ENCODE measurements at places on chromosomes 2 and 18. TPM values are rescaled to one million over a fixed set of nuclear protein-coding genes. Genes with fewer than 3 reads are reported as not detected.

DNA sequence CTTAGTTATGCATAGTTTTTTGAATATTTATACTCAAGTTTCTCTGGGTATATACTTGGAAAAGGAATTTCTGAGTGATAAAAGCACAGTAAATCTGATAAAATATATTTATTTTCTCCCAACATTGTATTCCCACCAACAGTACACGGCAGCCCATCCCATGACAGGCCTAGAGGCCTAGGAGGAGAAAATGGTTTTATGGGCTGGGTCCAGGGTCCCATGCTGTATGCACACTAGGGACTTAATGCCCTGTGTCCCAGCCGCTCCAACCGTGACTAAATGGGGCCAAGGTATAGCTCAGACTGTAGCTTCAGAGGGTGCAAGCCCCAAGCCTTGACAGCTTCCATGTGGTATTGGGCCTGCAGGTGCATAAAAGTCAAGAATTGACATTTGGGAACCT, 1007.7 kb downstream of the DSC3 start:
- DNase-seq = no peak

DNA sequence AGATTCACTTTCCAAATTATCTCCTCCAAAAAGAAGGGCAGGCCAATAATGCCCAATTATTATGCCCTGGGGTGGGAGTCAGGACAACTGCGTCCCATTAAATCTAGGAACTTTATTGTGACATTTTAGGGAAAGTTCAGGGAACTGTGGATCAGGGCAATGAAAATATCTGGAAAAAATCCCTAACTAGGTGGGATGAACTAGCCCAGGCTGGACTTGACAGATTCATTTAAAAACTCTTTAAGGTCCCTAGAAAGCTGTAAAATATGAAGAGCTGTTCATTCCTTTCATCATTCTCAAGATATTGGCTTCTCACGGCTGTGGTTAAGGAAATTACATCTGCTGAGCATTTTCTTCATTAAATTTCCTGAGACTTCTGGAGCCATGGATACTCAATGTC, 8.2 kb downstream of the CREG2 start:
- no peak for DNase-seq

DNA sequence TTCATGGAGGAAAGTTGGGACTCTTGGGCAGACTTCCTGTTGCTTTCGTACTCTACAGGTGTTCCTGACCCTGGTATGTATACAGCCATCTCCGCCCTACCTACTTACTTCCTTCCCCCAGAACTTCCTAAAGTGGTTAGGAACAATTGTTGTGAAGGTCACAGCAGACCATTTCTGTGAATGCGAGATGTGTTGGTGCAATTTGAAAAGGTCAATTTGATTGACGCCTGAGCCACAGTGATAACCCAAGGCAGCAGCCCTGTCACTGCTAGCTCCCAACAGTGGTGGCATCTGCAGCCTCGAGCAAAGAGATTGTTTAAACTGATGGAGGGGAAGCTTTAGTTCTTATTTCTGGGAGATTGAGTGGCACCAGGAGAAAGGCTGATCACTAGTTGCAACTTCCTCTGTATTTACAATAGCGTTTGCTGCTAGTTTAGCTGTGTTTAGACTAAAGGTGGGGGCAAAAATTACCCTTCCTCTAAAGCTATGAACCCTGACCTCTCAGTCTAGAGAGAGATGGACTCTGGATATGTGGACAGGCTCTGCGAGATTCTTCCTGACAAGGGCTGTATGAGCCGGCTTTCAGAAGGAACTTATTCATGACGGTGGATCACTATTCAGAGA, 78.3 kb upstream of the MAP4K3 start:
- no peak for DNase-seq

GRCh38 chr2:113905886-113906285, 16.0 kb downstream of the ACTR3 start:
- DNase-seq = no peak

DNA sequence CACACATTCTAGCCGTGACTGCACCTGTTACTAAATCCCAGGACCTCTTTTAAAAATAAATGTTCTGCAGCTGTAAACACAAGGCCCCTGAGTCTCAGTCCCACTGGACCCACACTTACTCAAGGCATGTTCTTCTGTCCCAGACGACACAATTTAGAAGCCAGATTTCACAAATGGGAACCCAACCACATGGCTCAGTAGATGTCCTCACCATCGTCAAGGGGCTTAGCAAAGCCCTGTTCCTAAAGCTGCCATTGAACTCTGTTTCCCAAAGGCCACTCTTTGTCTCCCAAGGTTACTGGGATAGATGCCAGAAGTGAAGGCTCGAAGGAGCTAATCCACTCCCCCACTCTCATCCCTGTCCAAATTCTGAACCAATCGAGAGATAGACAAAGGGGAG, 301.0 kb downstream of the GALR1 start:
- no peak for DNase-seq

DNA sequence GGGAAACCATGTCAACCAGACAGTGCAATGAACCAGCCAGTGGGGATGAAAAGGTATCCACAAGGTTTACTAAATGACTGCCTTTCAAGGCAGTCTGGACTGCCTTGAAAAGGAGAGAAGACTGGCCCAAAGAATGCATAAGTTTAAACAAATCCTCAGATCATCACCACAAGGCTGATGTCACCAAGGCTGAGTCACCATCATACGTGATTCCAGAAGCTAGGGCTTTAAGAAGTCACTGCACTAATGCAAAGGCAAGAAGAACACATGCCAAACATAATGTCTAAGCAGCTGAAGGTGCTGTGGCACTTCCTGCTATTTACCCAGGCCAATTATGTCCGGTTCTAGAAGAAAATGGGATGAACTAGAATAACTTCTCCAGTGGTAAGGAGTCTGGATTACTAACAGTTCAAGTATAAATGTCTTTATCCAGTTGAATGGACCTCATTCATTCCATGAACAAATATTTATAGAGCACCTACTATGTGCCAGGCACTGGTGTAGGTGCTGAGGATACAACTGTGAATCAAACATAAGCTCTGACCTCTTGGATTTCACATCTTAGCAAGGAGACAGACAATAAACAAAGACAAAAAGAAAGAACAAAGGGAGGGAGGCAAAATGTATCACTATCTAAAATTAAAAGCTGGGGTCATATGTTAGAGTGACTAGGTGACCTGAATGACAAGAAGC, 37.6 kb upstream of the ONECUT2 start:
- DNase-seq = no peak

- DNase-seq = no peak
Observed at GRCh38 chr18:6059551-6059950, 164.2 kb upstream of the TMEM200C start.

DNA sequence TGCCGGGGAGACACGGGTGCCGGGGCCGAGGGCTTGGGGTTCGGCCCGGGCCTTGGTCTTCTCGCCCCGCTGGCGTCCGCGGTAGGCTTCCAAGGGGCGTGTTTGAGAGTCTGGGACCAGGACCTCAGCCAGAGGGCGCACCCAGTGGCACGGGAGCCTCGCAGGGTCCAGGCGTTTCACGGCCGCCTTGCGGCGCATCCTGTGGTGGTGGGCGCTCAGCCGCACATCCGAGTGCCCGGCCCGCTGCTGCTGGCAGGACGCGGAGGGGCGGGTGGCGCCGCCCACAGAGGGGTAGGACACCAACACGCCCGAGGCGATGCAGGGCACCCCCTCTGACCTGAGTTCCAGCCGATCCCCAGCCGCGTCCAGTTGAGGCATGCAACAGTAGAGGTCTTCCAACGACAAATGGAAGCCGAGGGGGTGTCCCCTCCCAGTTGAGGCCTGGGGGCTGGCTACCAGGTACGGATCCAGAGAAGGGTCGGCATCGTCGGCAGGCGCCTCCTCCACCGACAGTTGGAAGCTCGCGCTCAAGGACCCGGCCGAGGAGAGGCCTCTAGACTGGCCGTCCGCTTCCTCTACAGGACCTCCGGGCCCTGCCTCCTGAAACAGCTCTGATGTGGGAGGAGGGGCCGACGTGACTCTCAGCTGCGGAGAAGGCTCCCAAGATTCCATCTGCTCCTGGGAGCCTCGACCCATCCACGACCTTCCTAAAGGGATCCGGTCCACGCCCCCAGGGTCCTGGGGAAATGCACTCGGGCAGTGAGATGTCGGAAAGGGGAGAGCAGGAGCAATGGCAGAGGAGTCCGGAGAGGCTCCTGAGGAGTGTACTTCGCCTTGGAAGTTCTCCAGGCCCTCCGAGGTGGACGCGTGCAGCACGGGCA, 6.3 kb downstream of the C2orf81 start:
- no peak for DNase-seq

- DNase-seq = no peak
Observed at GRCh38 chr2:167862782-167863181, 384.6 kb downstream of the STK39 start.

- DNase-seq = no peak
Observed at GRCh38 chr18:44840058-44840790, 159.5 kb downstream of the SETBP1 start.

HMSD gene
- total RNA-seq = not detected

UGP2 gene
- total RNA-seq = 105 TPM

PRSS56 gene
- total RNA-seq = not detected

GMCL1 gene
- total RNA-seq = 13.6 TPM

CDK5R2 gene
- not detected for total RNA-seq

DPYSL5 gene
- total RNA-seq = 0.25 TPM

Data from chondrocyte (in vitro differentiated cells).